ENCODE measurements at places on chromosomes 12 and 14.

GRCh38 chr12:20212658-20213555, 155.4 kb upstream of the PDE3A start:
- DNase-seq, result peak; percentile 62

DNA sequence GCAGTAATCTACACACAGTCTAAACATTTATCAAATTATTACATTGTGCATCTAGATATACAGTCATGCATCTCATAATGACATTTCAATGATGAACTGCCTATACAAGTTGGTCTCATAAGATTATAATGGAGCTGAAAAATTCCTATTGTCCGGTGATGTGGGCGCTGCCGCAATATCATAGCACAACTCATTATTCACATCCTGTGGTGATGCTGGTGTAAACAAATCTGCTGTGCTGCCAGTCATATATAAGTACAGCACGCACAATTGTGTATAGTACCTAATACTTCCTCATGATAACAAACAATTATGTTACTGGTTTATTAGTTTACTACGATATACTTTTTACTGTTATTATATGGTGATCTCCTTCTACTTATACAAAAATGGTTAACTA, 768.8 kb upstream of the NOVA1 start:
- DNase-seq, result no peak

DNA sequence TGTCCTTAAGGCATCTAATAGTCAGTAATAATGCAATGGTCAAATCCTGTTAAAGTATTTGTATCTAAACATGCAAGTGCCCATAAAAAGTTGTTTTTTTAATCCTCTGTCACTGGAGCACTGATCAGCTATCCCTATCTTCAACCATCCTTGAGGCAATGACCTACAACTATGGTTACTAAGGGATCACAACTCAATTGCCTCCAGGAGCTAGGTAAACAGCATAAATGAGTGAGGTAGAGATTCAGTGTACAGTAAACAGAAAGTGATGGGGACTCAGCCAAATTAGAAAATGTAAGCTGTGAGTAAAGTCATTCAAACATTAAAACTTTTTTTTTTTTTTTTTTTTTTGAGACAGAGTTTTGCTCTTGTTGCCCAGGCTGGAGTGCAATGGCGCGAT, 18.6 kb downstream of the SPPL3 start:
- DNase-seq, result no peak

DNA sequence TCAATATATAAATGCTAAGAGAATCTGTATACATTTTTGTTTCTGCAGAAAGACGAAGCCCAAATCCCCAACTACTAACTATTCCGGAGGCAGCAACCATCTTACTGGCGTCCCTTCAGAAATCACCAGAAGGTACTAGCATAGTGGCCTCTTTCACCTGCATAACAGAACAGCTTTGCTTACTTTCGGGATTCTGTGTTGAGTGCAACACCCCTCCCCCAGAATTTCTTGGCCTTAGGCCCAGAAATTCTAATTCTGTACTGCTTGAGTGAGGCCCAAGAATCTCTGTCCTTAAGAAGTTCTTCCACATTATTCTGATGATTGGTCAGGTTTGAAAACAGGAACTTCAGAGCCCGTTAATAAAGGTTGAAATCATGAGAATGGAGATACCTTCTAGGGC, 2.9 kb downstream of the SPX start:
- no peak for DNase-seq

DNA sequence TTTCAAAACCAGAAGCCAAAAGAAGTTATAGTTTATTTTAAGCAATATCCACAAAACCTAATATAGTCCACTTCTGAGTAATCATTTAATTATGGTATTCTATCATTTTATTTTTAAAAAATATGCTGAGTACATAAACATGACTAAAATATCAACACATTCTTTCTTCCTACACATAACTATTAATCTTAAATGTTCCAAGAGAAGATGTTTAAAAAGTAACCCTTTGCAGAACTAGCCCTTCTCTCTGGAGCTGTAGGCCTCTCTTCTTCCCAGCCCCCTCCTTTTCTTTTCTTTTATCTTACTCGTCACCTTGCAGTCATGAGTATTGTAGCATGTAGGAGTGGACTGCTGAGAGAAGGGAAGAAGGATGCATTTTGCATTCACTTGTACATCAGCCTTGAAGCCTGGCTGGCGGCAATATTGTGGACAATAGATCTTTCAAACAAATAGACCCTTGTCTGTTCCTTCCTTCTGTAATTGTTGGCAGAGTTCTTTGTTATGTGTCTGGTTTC, 941.9 kb downstream of the NRXN3 start:
- DNase-seq, result peak; percentile 72

DNA sequence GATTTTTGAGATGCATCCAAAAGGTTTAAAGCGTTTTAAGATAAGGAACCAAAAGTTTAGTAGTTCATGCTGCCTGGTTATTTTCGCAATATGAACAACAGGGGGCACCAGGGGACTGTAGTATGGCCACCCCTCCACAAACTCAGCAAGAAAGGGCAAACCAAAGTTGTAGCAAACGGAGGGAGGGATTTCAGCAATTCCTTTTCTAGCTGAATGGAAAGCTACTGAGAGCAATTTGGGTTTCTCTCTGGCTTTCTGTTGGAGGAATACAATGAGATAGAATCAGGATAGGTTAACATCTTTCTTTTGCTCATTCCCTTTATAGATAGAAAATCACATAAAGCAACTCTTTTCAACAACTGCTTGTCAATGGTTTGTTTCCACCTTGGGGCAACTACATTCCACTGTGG, 62.5 kb downstream of the DRAM1 start:
- DNase-seq, result peak; percentile 87

DNA sequence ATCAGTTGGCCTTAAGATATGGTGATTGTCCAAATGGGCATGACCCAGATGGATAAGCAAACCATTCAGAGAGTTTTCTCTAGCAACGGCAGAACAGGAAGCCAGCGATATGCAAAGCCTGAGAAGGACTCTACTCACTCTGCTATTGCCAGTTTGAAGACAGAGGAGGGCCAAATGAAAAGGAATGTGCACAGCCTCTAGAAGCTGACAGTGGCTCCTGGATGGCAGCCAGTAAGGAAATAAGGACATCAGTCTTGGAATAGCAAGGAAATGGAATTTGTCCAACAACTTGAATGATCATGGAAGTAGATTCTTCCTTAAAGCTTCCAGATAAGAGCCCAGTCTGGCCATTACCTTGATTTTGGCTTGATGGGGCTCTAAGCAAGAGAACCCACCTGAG, 60.0 kb downstream of the TMTC2 start:
- DNase-seq, result no peak

DNA sequence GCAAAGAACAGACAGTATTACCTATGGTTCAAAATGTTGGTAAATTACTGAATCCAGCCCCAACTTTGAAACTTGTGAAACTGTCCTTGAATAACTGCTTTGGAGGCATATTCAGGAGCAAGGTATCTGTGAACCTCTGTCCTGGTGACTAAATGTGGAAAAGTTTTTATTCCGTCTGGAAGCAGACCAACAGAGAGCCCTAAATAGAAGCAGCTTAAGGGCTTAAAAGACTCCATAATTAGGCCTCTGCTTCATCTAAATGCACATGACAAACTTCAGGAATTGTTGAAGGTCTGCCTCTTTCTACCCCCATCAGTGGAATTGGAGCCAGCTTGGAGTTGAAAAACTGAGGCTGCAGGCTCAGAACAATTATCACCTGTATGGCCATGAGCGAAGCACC, 276.5 kb downstream of the KCNH5 start:
- no peak for DNase-seq

GRCh38 chr12:43348221-43348620, 203.8 kb downstream of the ADAMTS20 start:
- no peak for DNase-seq

DNA sequence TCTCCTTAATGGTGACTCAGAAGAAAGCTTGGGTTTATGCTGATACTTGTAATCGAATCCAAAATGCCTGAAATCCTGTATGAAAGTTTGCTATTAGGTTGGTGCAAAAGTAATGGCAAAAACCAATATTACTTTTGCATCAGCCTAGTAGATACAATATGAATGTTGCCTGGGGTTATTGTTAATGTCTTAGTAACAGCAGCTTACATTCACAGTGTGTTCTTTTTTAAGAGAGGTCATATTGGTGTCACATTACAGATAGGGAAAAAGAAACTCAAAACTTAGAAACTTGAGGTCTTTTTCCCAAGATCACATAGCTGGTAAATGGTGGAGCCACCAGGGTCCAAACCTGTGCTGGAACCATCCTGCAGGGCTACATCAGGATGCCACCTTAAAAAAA, 25.2 kb downstream of the SRGAP1 start:
- DNase-seq, result no peak

DNA sequence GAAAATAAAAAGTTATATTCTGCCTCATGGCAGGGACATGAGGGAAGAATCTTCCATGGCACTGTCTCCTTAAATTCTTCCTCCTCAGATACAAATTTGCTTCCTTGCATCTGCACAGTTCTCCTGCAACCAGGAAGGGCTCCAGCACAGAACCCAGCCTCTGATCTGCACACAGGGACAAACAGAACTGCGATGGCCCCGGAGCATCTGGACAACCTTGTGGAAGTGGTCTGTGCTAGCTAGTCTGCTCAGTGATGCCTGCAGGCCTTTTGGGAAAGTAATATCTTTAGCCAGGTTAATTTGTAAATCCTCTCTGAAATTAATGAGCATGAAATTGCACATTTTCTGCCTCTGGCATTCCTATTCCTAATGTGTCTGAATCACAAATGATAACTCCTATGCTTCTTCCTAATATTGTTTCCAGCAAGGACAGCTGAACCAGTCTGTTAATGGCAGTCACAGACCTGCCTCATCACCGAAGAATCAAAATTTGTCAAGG, 74.8 kb downstream of the GRIP1 start:
- DNase-seq, result no peak

DNA sequence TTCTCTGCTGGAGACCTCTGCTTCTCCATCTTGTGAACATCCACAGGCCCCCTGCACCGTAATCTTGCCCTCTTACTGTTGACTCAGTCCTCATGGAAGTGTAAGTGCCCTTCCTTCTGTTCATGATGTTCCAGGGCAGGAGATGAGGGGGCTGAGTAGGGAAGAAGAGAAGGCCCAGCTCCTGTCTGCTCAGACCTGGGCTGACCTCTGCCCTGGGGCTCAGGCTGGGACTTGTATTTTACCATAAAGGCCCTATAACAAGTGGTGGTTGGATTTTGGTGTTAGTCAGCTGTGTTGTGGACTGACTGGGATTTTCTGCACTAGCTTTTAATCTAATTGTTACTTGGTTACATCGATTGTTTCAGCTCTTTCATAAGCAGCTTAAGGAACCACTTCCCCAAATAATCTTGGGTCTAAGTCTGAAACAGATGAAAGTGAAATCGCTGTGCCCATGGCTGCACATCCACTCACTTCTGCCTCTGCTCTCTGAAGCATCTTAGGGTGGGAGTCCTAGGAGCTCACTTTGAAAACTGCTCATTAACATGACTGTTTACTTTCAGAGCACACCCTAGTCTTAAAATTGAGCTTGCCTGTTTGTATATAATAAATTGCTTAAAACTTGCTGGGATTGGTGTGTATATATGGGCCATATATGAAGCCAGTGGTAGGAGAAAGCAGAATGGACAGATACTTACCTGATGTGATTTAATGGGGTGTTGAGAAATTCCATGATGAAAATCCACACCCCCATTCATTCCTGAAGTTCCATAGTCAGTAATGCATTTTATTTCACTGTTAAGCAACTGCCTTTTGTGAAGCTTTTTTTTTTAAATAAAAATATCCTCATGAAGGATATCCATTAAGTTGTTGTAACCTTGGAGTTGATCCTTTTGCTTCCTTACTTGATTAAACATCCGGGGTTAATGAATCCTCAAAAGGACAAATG, 17.7 kb downstream of the C12orf71 start:
- DNase-seq, result no peak

DNA sequence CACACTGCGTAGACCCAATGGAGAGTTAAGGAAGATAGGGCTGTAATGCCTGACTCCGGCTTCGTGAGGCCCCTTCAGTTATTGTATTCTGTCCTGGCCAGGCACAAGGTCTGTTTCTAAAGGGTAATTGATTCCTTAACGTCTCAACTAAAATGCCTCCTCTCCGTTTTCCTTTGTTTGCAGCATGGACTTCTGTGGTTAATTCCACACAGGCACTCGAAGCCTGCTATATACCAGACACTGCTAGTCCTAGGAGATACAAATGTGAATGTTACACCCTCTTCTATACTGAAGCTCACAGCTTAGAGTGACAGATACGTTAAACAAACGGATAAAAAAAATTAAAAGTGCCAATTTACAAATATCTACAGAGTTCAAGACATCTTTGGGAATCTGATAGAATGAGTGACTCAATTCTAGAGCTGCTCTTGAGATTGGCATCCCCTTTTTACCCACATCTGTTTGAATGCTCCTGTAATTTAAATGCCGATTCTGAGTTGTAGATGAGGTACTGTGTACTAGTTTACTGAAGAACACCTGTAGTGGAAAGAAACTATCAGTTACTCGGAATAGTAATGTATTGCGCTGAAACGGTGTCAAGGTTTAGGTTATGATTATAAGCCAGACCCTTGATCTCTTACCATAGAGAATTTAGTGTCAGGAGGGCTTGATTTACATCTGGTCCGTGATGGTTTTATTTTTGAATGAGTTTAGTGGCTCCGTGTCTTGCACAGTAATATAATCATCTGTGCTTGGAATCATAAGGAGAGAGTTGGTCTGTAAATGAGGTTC, 784 bp downstream of the PSMA6 start:
- no peak for DNase-seq

DNA sequence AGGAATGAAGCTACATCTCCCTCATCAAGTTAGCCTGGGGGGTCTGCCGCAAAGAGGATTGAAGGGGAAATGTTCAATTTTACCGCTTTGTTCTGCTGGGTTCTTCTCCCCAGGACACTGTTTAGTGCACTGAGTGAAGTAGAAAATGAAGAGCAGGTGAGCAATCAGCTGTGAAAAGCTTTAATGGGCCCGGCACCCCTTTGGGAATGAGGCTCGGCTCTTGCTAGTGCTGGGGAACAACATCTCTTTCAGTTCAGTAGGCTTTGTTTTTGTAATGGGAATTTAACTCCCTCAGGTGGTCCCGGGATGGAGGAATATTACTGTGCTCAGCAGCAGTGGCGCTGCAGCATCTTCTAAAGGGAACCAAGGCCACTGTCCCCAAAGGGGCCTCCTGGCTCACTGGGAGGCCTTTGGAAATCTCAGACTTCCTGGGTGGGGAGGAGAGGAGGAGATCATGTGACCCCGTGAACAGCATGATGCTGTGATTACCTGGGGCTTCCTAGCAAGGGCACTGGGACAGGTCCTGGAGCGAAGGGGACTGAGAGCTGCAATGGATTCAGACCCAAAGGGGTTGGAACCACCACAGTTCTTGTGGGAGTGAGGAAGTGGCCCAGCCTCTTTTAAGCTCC, 85.2 kb upstream of the MAX start:
- DNase-seq, result no peak

DNA sequence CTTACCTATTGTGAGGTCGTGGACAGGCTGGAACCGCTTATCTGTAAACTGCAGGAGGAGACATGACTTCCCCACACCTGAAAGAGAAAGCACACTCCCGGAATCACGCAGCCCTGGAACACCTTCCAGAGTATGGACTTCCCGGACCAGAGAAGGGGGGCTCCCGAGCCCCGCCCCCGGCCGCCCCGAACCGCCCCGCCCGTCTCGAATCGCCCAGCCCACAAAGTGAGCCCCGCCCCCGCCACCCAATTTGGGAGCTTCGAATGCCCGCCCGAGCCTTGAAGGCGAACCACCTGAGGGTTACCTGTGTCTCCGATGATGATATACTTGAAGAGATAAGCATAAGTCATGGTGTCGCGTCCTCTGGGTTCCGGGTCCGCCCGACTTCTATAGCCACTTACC, 235 bp downstream of the RAB2B start:
- DNase-seq, result no peak
